ENCODE measurements at places on chromosomes 12 and 14. TPM values are rescaled to one million over a fixed set of nuclear protein-coding genes. Genes with fewer than 3 reads are reported as not detected.

- H3K36me3 ChIP-seq = no peaks in the 10 kb centered on the region
- peak overlapping the region; percentile 10 for H3K27ac ChIP-seq
- peak; percentile 64 for DNase-seq
- peaks cover 5% of the 10 kb centered on the region for H3K4me1 ChIP-seq
Measured at GRCh38 chr12:60101715-60102114, 505.9 kb downstream of the SLC16A7 start.

- H3K4me1 ChIP-seq = peaks cover 34% of the 10 kb centered on the region
- H3K36me3 ChIP-seq = no peaks in the 10 kb centered on the region
- H3K27ac ChIP-seq = peak overlapping the region; percentile 74
- H3K27me3 ChIP-seq = no peaks in the 10 kb centered on the region
- peak; percentile 85 for DNase-seq
- H3K4me3 ChIP-seq = peak overlapping the region; percentile 13
Measured at GRCh38 chr12:14948672-14949071, 10.3 kb upstream of the ERP27 start.

DNA sequence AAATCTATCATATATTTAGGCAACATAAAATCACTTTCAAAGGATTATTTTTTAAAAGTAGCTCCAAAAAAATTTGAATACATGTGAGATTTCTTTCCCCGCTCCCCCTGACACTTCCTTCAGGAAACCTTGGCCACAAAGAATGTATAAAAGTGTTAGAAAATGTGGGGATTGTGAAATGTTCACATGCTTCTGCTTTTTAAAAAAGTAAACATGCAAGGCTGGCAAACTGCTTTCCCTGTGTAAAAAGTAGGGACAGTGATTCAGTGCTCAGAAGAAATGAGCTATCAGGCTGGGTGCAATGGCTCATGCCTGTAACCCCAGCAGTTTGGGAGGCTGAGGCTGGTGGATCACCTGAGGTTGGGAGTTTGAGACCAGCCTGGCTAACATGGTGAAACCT, 26.6 kb downstream of the MBIP start:
- peak; percentile 37 for DNase-seq
- H3K36me3 ChIP-seq = peaks cover 17% of the 10 kb centered on the region
- H3K4me1 ChIP-seq = no peaks in the 10 kb centered on the region

DNA sequence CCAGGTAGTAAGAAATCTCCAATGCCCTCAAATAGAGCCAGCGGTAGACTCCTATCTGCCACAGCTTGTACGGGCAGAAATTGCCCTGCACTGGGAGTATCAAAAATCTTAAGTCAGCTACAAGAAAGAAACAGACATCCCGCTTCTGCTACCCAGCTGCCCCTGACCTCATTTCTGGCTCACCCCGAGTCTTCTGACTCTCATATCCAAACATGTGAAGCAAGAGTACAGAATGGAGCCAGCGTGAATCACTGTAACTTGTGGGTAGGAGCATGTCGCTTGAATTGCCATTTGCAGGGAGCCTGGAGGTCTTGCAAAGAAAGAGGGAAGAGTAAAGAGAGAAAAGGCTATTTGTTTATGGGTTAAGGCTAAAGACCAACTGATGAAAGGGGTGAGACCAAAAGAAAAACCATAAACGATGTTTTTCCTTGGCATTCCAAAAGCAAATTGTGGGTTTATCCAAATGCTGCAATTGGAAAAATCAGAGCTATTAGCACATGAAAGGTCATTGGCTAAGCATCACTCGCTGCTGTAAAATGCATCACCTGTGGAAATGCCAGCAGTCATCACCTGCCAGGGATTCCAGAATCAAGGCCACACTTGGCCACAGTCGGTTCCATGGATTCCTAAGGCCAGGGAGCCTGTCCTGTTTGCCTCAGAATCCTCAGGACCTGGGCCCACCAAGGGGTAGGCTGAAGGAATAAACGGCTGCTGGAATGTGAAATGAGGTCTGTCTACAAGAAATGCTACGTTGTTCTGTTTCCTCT, 86.6 kb downstream of the FOXN3 start:
- DNase-seq = peak; percentile 94
- H3K27me3 ChIP-seq = no peaks in the 10 kb centered on the region
- H3K36me3 ChIP-seq = no peaks in the 10 kb centered on the region
- H3K4me3 ChIP-seq = no peak overlapping the region
- H3K27ac ChIP-seq = peak overlapping the region; percentile 74

Gene MYF6
- total RNA-seq = not detected

DNA sequence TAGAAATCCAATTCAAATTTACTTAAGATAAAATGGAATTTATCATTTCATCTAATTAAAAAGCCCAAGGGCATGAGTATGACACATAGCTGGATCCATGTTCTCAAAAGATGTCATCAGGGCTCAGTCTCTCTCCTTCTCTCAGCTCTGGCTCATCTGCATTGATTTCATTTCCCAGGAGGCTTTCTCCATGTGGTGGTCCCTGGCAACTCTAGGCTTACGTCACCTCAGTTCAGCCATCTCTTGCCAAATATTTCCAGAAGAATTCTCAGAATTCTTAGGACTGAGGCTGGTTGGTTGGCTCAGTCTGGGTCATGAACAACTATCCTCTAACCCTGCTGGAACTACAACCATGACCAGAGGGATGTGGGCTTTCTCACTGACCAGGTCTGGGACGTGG, 65.3 kb downstream of the FOS start:
- H3K36me3 ChIP-seq = no peaks in the 10 kb centered on the region
- H3K4me3 ChIP-seq = no peak overlapping the region
- no peaks in the 10 kb centered on the region for H3K4me1 ChIP-seq
- DNase-seq = peak; percentile 16

- no peak overlapping the region for H3K27ac ChIP-seq
- H3K36me3 ChIP-seq = no peaks in the 10 kb centered on the region
- H3K27me3 ChIP-seq = peaks cover 19% of the 10 kb centered on the region
- no peaks in the 10 kb centered on the region for H3K4me1 ChIP-seq
Measured at GRCh38 chr12:71749666-71750065, 5.0 kb upstream of the RAB21 start.

DNA sequence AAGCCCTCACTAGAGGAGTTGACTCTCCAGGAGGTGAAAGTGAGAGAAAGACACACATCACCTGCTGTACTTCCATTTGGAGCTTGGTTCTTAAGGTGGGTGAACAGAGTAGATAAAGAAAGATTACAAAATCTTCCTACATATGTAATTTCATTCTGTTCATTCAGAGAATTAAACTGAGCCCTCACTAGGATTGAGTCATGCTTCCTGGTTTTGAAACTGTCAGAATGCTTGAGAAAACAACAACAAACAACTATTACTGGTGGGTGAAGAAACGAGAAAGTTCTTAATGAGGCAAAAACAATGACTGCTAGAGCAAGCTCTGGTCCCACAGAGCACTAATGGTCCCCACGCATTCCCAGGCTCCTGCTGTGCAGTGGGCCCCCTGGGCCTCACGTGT, 841.7 kb downstream of the VRK1 start:
- DNase-seq = no peak
- H3K27me3 ChIP-seq = no peaks in the 10 kb centered on the region
- no peak overlapping the region for H3K4me3 ChIP-seq
- no peaks in the 10 kb centered on the region for H3K36me3 ChIP-seq
- H3K4me1 ChIP-seq = no peaks in the 10 kb centered on the region
- no peak overlapping the region for H3K27ac ChIP-seq

GRCh38 chr12:50981319-50982239, 29.2 kb downstream of the HIGD1C start:
- no peaks in the 10 kb centered on the region for H3K27me3 ChIP-seq
- H3K36me3 ChIP-seq = peaks cover 2% of the 10 kb centered on the region

Gene SYCP3
- total RNA-seq = not detected

Gene PTHLH
- total RNA-seq = 53.5 TPM

GRCh38 chr12:113826805-113827538, 139.2 kb downstream of the RBM19 start:
- peaks cover 9% of the 10 kb centered on the region for H3K4me1 ChIP-seq
- H3K27me3 ChIP-seq = no peaks in the 10 kb centered on the region

Gene CCDC38
- total RNA-seq = 0.07 TPM

DNA sequence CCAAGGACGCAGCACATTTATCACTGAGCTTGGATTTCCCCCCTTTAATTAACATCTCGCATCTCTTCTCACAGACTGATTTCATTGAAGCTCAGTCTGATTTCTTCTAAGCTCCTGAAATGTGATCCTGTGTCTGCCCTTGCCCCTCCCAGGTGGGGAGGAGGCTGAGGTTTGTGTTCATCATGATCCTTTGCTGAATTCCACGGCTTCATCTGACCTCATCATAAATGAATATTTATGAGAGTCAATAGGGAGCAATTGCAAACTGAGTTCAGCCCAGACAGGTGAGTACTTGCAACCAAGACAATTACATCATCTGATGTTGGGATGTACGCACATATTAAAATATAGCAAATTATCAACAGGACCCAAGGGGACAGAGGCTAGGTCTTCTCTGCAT, 72.4 kb downstream of the MAP1LC3B2 start:
- no peak overlapping the region for H3K27ac ChIP-seq
- H3K27me3 ChIP-seq = peaks cover 4% of the 10 kb centered on the region
- no peak for DNase-seq
- H3K4me1 ChIP-seq = no peaks in the 10 kb centered on the region

DNA sequence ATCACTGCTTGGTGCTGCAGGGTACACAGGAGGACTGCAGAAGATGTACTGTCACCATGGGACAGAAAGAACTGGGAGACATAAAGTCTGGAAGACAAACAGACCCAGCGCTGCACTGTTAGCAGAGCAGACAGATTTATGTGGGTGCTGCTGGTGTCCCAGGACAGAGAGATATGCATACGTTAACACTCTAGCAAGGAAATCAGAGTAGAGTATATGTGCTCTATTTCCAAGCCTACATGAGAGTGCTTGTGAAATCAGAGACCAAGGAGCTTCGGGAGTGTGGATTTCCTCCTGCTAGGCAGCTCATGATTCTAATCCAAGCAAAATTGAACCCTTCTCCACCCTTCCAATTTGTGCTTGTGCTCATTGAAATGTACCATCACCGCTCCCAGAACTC, 416.5 kb downstream of the VRK1 start:
- no peaks in the 10 kb centered on the region for H3K36me3 ChIP-seq
- DNase-seq = no peak
- no peak overlapping the region for H3K4me3 ChIP-seq

- H3K4me3 ChIP-seq = no peak overlapping the region
- H3K27me3 ChIP-seq = no peaks in the 10 kb centered on the region
- no peak for DNase-seq
- peaks cover 17% of the 10 kb centered on the region for H3K36me3 ChIP-seq
- H3K4me1 ChIP-seq = no peaks in the 10 kb centered on the region
- H3K27ac ChIP-seq = no peak overlapping the region
Measured at GRCh38 chr12:50689437-50689836, 74.5 kb upstream of the ATF1 start.

DNA sequence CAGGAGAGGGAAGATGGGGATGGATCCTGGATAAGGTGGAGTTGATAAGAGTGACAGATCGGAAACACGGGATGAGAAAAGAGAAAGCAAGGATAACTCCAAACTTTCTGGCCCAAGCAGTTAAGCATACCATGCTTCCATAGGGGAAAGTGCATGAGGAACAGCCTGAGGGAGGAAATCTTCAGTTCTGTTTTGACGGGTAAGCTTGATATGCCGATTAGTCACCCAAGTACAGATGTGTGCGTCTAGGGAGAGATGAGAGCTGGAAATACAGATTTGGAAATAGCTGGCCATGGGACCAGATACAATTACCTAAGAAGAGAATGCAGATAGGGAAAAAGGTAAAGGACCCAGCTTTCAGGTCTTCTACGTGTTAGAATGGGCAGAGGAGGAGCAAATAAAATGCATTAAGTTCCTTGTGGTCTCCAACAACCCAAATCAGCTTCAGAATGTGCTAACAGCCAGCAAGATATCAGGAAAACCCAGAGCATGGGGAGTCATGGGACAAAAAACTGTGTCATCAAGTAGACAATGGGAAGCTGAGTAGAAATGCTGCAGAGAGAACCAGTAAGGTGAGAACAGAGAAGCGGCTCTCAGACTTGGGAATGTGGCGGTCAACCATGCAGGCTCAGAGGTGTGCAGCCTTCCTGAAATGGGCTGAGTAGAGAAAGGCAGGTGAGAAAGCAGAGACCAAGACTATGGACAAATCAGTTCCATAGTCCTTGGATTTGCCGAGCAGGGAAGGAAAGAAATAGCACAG, 56.3 kb downstream of the PPP1R36 start:
- H3K36me3 ChIP-seq = no peaks in the 10 kb centered on the region
- H3K27ac ChIP-seq = no peak overlapping the region
- H3K4me1 ChIP-seq = no peaks in the 10 kb centered on the region
- no peak for DNase-seq
- H3K4me3 ChIP-seq = no peak overlapping the region
- no peaks in the 10 kb centered on the region for H3K27me3 ChIP-seq

DNA sequence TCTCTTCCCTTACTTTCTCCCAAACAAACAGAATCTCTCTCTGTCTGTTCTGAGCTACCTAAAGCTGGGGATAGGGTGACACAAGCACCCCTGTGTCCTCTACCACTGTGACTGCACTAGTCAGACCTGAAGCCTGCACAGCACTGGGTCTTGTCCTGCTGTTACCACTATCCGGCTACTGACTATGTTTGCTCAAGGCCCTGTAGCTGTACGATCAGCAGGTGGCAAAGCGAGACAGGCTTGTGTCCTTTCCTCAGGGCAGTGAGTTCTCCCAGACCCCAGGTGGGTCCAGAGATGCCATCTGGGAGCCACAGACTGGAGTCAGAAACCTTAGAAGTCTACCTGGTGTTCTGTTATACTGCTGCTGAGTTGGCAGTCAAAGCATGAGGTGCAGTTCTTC, 116.4 kb downstream of the NUBPL start:
- H3K27ac ChIP-seq = no peak overlapping the region
- no peak overlapping the region for H3K4me3 ChIP-seq
- no peaks in the 10 kb centered on the region for H3K4me1 ChIP-seq
- no peaks in the 10 kb centered on the region for H3K27me3 ChIP-seq

GRCh38 chr12:103455020-103455763, 40.6 kb downstream of the C12orf42 start:
- no peak overlapping the region for H3K27ac ChIP-seq
- H3K4me1 ChIP-seq = no peaks in the 10 kb centered on the region
- H3K36me3 ChIP-seq = no peaks in the 10 kb centered on the region
- H3K4me3 ChIP-seq = no peak overlapping the region

DNA sequence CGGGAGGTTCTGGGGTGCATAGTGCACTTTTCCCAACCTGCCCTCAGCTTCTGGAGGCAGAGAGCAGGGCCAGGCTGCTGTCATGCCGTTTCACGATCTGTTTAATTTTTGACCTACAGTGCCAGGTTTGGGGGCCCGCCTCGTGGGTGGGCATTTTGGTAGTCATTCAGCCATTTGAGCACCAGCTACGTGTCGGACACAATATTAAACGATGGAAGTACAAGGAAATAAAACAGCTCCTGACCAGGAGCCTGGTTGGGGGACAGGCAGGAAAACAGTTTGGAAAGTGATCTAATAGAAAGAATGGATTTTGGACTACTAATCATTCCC, 708 bp downstream of the FNTB start:
- H3K4me1 ChIP-seq = peaks cover 8% of the 10 kb centered on the region
- H3K27ac ChIP-seq = peak overlapping the region; percentile 84
- H3K4me3 ChIP-seq = peak overlapping the region; percentile 91
- peaks cover 3% of the 10 kb centered on the region for H3K27me3 ChIP-seq
- no peaks in the 10 kb centered on the region for H3K36me3 ChIP-seq

DNA sequence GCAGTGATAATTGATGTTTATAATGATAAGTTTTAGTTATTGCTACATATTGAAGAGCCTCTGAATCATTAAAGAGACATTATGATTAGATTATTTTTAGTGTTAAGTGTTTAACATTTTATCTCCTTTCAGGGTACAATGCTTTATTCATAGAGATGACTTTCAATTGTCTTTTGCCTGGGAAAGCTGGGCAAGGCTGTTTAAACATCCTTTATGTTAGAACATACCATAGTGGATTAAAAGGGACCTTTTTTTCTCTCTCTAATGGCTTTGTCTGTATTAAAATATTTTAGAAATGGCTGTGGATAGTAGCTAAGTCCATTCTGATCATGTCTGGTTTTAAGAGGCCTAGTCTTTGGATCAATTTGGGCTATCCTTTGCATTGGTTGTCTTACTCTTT, 427.5 kb upstream of the MIS18BP1 start:
- no peak overlapping the region for H3K4me3 ChIP-seq
- no peak for DNase-seq
- no peaks in the 10 kb centered on the region for H3K36me3 ChIP-seq
- H3K4me1 ChIP-seq = peaks cover 13% of the 10 kb centered on the region

Gene MAPKAPK5
- total RNA-seq = 39.4 TPM
